ENCODE measurements at places on chromosomes 16 and 17.

GRCh38 chr16:78128913-78129312, 29.5 kb downstream of the WWOX start:
- DNase-seq, result no peak

GRCh38 chr16:53840456-53840855, 136.5 kb downstream of the FTO start:
- DNase-seq, result no peak

GRCh38 chr17:76139801-76140660, 1.0 kb downstream of the FOXJ1 start:
- DNase-seq, result no peak

GRCh38 chr17:48439875-48440505, 10.0 kb upstream of the SKAP1 start:
- DNase-seq, result no peak

GRCh38 chr17:75731086-75731715, 9.9 kb downstream of the ITGB4 start:
- no peak for DNase-seq

- no peak for DNase-seq
Measured at GRCh38 chr16:6132121-6132520, 1034.5 kb upstream of the EEF2KMT start.

- DNase-seq, result peak; percentile 24
Measured at GRCh38 chr17:58215685-58216084, 3.4 kb downstream of the MKS1 start.

GRCh38 chr16:15807603-15808009, 49.2 kb downstream of the MYH11 start:
- DNase-seq, result no peak

DNA sequence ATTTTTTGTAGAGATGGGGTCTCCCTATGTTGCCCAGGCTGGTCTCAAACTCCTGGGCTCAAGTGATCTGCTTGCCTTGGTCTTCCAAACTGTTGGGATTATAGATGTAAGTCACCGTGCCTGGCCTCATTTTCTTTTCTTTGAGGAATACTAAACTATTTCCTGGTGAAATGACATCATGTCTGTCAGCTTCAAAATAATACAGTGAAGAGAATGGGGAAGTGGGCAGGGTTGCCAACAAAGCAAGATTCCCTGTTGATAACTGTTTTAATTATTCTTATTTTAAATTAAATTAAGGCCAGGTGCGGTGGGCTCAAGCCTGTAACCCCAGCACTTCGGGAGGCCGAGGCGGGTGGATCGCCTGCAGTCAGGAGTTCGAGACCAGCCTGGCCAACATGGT, 21.1 kb downstream of the PIPOX start:
- no peak for DNase-seq

- peak; percentile 79 for DNase-seq
Measured at GRCh38 chr16:23434380-23434779, 18.6 kb downstream of the COG7 start.

GRCh38 chr17:76009447-76009846, 8.8 kb downstream of the CDK3 start:
- DNase-seq, result no peak

GRCh38 chr17:44076716-44077594, 6.4 kb downstream of the G6PC3 start:
- no peak for DNase-seq

- DNase-seq, result peak; percentile 66
Measured at GRCh38 chr16:84308120-84308519, 13.4 kb downstream of the WFDC1 start.

GRCh38 chr16:11528053-11528452, 58.7 kb downstream of the LITAF start:
- no peak for DNase-seq

GRCh38 chr17:16991349-16992009, 19.6 kb upstream of the TNFRSF13B start:
- DNase-seq, result peak; percentile 80

GRCh38 chr17:64983708-64984107, 64.4 kb upstream of the LRRC37A3 start:
- DNase-seq, result no peak

Measured in ACHN (cell line).